Gastroesophageal sphincter (tissue), 4 donors: ENCODE measurements at places on chromosomes 2 and 18.

- ATAC-seq: no peak
Observed at GRCh38 chr2:184877909-184878308, 279.6 kb downstream of the ZNF804A start.

GRCh38 chr2:239351687-239352086 is 49.1 kb downstream of the HDAC4 start:
- ATAC-seq: no peak

DNA sequence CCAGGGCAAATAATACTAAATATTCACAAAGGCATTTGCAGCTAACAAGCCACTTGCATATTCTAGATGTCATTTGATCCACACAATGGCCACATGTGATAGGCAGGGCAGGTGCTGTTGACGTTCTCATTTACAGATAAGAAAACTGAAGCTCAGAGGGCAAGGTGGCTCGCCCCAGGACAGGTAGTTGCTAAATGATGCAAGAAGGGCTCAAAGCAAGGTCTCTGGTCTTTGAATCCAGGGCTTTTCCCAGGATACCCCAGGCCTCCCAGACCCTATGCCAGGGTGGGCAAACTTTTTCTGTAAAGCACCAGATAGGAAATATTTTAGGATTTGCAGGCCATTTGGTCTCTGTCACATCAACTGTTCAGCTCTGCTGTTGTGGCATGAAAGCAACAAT is 35.1 kb downstream of the LOXHD1 start:
- ATAC-seq: no peak

DNA sequence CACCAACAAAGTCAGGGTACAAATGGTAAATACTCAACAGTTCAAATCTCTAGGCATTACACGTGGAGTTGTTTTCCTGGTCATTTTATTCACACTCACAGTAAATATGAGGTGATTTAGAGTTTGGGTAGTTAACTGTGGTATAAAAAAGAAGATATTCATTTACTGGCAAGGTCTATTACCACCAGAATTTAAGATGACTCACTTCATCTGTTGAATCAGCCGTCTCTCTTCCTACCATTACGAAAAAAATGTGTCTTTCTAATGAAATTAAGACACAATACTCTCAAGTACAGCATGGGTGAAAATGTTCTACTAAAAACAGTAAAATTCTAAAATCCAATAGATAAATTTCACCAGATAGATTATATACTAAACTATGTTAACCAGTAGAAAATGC is 21.0 kb upstream of the GPR75 start:
- ATAC-seq: no peak

- ATAC-seq: no peak
Observed at GRCh38 chr2:218095853-218096252, 26.8 kb downstream of the RUFY4 start.
